ENCODE measurements at places on chromosomes 2 and 18.

DNA sequence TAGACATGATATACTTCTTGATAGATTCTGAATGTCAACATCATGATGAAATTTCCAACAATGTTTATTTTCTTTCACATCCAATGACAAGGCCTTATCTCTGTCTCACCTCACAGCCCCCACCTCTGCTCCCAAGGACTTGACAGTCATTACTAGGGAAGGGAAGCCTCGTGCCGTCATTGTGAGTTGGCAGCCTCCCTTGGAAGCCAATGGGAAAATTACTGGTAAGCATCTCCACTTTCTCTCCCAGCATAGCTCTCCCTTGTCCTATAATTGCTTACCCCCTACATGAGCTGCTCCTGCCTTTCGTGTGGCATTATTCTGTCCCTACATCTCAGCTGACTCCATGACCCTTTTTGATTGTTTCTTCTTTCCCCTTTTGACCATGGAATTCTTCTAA is 821.8 kb downstream of the MBD2 start:
- no peak for DNase-seq

DNA sequence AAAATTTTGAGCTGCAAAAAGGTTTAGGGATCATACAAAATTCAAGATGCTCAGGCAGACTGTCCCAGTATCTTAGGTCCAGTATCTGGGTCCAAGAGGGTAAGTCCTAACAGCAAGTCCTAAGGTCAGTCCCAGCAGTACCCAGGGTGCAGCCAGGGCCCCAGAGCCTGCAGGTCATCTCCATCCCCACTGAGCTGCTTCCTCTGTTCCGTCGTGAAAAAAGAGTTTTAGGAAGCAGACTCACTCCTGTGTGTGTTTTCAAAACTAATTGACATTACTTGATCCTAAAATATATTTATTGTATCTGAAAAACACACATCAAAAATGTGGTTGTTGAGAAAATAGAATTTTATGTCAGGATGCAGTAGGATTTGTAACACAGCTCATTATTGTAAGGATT is 69.9 kb upstream of the ALKAL2 start:
- DNase-seq = no peak

DNA sequence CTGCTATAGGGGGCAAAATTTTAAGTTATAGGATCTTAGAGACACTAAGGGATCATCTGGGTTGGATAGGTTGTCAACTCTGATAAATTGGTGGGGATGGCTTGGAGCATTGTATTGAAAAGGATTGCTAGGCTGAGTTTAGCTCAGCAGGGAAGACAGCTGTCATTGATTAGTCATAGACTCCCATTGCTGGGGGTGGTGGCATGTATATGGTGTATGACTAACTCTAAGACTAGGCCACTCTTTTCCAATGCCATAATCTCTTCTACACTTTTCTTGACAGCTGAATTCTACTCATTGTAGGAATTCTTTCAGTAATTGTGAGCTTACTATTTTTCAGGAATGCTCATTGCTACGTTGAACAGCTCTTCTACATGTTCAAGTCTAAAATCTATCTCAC is 81.3 kb upstream of the PELI1 start:
- DNase-seq = no peak

DNA sequence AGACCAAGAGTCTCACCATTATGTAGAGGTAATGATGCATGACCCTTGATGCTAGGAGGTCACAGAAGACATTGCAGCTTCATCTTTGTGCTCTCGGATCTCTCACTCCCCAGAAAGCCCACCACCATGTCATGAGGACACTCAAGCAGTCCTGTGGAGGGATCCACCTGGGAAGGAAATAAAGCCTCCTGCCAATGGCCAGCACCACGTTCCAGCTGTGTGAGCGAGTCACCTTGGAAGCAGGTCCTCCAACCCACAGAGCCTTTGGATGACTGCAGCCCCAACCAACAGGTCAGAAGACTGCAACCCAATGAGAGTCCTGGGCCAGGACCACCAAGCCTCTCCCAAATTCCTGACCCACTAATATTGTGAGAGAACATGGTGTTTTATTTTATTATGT is 38.4 kb downstream of the CYP26B1 start:
- DNase-seq = no peak

- no peak for DNase-seq
Observed at GRCh38 chr2:10863047-10863446, 48.7 kb upstream of the KCNF1 start.

DNA sequence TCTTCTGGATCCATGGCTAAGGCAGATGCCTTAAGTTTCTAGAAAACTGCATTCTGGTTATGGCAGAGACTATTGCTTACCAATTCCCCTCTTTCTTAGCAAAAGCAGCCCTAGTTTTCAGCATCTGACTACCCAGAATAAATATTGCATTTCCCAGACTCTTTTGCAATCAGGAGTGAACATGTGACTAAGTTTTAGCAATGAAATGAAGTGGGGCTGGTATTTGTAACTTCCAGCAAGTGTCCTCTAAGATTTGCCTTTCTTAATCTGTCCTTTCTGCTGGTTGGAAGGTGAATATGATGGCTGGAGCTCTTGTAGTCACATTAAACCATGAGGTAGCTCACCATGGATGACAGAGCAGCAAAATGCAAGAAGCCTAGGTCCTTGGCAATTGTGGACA is 132.9 kb upstream of the PKDCC start:
- DNase-seq = peak; percentile 29

GRCh38 chr18:73778032-73778359 is 369.6 kb downstream of the FBXO15 start:
- DNase-seq = peak; percentile 91

DNA sequence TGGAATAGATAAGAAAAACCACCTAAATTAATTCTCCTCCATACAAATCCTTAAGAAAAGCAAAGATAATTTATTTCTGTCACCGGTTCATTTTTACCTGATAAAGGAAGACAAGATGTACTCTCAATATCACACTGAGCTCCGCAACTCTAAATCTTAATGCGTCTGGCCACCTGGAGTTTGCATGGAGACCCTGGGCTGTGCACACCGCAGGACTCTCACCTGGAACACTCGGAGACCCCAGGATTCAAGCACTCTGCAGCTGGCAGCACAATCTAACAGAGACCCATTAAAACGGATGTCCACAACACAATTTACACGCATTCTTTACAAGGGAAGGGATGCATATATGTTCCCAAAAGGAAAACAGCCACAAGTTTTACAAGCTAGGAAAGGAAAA is 72.2 kb downstream of the ZNF516 start:
- DNase-seq = no peak

- no peak for DNase-seq
Observed at GRCh38 chr2:139357972-139358371, 577.8 kb upstream of the NXPH2 start.

GRCh38 chr2:10912076-10912731 is 470 bp downstream of the KCNF1 start:
- DNase-seq = no peak

DNA sequence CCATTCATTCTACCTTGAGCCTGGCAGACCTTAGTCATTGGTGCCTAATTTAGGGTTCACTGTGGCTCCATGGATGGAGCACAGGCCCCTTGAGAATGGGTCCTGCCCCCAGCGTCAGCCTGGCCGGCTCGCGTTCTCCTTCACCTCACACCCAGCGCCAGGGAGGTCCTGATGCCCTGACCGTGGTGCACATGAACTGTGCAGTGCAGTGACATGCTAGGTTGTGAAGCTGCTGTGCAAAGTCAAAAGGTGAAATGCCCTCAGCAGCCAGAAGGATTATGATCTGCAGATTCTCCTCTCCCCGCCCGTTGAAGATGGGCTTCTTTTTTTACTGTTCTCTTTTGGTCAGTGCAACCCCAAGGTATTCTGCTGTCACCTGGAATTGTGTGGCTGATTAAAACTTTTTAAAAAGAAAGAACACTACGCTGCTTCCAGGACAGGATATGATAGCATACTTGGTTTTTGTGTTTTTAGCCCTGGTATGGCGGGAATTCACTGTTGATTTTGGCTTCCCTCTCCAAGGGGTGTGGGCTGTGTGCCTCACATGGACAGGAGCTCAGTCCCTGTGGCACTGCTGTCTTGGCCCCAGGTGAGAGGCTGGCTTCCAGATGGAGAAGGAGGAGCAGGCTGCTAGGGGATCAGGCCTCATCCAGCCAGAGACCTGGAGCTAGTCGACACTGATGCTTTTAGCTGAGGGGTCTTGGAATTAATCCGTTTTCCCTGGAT is 49.4 kb upstream of the MCFD2 start:
- DNase-seq = no peak

GRCh38 chr18:59093668-59094067 is 46.0 kb upstream of the SEC11C start:
- no peak for DNase-seq

DNA sequence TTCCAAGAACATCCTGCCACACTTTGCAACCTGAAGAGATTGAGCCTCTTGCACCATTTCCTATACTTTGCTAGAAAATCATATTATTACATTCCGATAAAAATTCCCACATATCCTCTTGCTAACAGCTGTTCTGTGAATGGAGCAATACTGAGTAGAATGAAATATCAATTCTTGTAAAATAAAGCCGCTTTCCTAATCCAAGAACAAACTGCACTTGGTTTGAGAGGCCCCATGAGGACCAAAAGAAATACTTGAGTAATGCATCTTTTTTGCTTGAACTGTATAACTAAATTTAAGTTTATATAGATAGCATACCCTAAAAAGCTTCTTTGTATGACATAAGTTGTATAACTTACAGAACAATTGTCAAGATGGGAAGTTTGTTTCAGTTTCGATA is 632.4 kb upstream of the SLC8A1 start:
- DNase-seq = no peak

DNA sequence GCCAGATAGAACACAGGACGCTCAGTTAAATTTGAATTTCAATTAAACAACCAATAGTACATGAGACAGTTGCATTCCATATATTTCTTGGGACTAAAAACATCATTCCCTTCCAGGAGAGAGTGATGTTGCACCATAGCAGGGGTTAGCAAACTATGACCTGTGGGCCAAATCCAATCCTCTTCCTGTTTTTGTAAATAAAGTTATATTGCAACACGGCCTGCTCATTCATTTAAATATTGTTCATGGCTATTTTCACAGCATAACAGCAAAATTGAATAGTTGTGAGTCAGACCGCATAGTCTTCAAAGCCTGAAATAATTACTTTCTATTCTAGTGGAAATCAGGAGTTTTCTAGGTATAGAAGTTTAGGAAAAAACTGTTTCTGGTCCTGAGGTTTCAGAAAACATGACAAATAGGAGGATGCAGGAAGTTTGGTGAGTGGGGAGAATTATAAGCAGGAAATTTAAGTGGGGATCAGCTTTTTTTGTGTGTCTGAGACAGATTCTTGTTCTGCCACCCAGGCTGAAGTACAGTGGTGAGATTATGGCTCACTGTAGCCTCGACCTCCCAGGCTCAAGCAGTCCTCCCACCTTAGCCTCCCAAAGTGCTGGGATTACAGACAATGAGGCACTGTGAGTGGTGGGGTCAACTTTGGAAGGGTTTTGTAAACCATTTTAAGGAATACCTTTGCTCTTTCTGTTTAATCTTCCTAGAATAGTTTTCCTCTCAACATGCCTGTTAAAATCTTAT is 131.5 kb downstream of the SOCS6 start:
- DNase-seq = peak; percentile 91

- DNase-seq = no peak
Observed at GRCh38 chr18:11004951-11005350, 144.4 kb downstream of the PIEZO2 start.

DNA sequence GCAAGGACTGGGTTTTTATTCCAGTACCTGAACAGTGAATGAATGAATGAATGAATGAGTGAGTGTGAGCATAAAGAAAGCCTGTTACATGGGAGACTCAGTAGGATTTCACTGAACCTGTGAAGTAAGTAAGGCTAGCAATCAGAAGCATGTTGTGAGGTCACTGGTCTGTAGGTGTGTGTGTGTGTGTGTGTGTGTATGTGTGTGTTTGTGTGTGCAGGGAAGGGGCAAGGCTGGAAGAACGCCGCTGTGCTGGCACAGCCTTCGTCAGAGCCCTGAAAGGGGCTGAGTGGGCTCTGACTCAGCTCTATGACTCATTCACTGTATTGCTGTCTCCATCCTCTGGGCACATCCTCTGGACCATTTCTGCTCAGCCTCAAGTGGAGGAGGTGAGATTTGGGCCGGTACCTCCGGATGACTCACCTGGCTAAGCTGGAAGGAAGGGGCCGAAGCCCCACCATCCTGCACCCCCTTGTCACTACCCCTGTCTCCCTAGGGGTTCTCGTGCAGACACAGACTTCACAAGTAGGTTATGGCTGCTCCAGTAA is 51.4 kb upstream of the MRPL33 start:
- DNase-seq = peak; percentile 84

DNA sequence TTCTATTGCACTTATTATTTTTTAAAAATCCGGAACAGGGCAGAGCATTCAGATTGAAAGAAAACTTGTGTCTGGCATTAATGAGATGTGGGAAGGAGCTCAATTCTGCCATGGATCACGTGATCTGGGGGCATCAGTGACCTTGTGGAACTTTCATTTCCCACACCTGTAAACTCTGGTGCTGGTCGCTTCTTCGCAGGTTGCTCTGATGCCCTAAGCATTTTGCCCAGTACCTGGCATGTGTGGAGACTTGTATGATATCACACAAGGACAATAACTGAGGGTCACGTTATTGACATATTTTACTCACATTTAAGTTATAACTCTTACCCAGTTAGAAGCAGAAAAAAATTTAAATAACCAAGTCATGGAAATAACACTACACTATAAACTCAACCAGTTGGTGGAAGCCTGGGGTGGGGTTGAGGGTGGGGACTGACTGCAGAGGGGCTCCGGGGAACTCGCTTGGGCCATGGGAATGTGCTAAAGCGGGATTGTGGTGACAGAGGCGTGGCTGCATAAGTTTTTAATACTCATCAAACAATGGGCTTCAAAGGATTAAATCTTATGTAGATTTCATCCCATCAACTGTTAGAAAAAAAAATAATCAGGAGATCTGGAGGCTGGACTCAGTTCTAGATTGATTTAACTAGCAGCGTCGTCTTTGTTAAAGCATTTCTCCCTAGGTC is 36.5 kb downstream of the ST3GAL5 start:
- DNase-seq = no peak

GRCh38 chr2:24871852-24872333 is 48.1 kb downstream of the ADCY3 start:
- DNase-seq = peak; percentile 55

- no peak for DNase-seq
Observed at GRCh38 chr2:68352651-68353391, 12.3 kb upstream of the PLEK start.

DNA sequence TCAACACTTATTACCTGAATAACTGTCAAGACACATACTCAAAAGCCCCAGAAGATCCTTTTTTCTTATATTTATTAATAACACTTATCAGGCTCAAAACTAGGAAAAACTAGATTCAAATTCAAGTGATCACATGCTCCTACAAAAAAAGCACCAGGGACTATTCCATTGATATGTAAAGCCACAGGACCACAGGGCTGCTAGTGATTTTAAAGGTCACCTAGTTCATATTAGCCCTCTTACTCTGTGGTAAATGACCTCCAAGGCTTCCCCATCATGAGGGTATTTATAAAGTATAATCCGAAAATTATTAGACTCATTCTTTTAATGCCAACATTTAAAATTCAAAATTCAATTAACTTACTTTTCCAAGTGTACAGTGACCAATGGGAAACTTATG is 52.5 kb downstream of the LRPPRC start:
- DNase-seq = no peak

GRCh38 chr2:193584522-193584938 is 1389.8 kb upstream of the TMEFF2 start:
- DNase-seq = peak; percentile 2

All from fibroblast of gingiva (primary cell).